ENCODE measurements at places on chromosomes 6 and 20.

- DNase-seq, result no peak
Measured at GRCh38 chr6:92757925-92758324, 661.4 kb downstream of the EPHA7 start.

DNA sequence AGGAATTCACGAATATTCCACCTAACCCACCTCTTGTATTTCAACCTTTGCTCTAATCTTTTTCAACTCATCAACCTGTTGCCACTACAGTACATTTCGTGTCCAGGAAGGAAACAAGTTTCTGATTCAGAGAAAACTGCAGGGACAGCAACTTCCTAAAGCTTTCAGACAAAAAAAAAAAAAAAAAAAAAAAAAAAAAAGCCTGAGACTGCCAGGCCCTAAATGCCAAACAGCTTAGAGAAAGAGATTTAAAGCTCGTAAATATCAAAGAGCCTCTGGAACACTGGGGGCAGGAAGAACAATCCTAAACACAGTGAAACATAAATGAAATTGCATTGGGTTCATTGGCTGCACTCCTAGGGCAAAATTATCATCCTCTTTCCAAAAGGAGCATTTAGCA, 411.2 kb upstream of the SPTLC3 start:
- no peak for DNase-seq

DNA sequence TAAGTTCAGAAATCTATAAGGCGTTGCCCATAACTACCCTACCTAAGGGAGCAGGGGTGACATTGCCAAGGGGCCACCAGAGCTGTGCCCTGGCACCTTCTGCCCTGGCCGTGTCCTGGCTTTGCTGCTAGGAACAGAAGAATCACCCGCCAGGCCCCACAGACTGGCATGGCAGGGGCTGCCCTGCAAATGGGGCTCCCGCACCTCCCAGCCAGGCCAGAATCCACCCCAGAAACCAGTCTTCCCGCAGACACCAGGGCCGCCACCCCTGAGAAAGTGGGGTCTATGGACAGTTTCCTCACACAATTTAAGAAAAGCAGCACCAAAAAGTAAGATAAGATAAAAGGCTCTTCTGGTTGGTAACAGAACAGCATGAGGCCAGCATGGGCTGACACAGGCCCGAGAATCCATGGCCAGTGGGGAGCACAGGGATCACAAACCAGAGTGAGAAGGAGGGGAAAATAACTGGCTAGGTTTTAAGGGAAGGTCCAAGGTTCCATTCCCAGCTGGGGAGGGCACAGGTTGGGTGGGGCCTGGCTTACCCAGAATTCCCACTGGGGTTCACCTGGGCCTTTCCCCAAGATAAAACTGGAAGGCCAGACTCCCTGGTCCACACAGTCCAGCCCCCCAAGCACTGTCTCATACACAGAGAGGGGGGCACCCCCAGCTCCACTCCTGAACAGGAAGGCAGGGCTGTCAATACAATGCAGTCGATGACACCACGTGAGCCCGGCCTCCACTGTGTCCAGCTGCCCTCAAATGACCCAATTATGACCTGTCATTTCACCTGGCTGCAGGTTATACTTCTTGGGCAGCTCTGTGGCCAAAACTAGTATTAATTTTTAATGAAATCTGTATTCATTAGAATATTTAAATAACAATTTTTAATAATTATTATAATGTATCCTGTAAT, 59.4 kb downstream of the PYGB start:
- DNase-seq, result no peak

DNA sequence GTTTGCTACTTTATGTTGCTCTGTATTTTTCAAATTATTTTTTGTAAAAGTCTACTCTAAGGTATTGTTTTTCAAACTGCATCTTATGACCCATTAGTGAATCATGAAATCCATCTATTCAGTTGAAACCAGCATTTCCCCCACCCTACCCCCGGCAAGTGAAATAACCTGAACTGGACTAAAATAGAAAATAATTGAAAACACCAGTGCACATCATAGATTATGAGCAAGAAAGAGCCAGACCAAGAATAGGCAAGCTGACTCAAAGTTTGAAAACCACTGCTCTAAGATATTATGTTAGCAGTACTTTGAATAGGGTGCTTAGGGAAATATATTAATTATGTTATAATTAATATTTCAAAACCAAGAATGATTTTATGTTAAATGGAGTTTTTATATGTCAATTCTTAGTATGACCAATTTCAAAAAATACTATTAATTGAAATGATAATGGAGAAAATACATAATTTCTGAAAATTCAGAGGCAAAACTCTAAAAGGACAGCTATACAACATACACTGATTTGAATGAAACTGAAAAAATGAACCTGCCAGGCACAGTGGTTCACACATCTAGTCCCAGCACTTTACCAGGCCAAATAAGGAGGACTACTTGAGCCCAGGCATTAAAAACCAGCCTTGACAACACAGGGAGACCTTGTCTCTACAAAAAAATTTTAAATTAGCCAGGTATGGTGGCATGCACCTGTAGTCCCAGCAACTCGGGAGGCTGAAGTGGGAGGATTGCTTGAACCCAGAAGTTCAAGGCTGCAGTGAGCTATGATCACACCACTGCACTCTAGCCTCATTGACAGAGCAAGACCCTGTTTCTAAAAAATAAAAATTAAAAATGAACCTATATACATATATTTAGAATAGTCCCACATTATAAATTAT, 112.0 kb downstream of the CDK19 start:
- no peak for DNase-seq

DNA sequence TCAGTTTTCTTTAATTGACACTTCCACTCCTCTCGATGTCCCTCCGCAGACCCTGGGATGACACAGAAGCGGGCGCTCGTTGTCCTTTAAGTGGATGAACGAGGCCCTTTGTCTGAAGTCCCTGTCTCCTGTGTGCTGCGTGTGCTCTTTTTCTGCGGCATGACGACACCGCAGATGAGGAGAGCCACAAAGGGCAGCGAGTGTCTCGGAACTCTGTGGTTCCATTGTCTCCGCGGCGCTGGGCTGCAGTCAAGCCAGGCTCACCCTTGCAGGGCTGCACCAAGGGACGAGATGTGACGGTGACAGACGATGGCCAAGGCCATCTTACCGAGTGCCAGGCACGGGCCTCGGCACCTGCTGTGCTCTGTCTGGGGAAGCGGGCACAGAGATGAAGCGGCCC, 10.6 kb downstream of the PRR18 start:
- DNase-seq, result no peak

DNA sequence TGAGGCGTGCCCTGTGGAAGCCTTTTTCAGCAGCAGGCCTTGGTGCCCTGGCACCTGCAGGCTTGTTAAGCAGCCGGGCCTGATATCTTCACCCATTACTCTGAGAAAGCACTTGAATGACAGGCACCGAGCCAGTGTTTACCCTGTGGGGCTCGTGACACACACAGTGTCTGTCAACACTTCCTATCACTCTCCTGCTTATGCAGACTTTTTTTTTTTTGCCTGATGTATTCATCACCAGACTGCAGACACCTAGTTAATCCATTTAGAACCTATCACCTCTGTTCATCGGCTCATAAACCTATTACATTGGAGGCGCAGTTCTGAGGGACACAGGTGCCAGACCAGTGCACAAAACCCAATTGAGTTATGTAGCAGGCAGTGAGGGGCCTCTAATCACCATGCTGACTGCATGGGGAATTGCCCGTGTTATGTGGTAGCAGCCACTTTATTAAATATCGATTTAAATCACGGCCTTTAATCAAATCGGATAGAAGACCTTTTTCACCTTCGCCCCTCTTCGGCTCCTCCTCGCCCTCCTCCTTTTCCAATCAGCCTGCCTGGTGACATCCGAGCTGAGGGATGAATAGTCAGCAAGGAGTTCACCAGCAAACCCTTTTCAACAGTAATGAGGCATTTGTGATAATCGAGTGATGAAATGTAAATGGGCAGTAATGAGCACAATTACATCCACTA, 962.9 kb upstream of the SLC35B3 start:
- no peak for DNase-seq

- DNase-seq, result peak; percentile 54
Measured at GRCh38 chr6:293193-294174, 1.2 kb downstream of the DUSP22 start.

DNA sequence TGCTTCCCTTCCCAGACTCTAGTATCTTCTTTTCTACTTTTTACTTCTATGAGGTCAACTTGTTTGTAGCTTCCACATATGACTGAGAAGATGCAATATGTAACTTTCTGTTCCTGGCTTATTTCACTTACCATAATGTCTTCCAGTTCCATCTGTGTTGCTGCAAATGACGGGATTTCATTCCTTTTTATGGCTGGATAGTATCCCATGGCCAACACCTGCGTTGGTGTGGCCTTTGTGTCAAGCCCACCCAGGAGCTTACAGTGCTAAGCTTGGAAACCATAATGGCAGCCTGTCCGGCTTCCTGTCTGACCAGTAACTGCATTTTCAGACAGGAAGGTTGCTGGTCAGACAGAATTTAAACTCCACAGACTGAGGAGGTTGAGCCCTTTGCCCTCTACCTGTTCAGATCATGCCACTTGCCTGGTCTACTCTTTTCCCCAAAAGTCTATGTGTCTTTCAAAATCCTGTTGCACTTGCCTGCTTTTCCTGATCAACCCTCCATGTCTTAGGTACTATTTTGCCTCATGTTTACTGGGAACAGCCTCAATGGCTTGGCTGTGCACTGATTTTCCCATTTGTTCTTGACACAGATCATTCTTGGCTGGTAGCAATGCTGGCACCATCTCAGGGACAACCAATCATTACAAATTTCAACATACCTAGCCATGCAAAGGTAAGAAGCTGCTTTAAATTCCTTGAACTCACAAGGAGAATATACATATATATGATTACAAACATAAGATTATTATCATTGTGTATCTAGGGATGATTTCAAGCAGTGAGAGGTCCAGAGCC, 114.3 kb upstream of the PLEKHG1 start:
- no peak for DNase-seq

DNA sequence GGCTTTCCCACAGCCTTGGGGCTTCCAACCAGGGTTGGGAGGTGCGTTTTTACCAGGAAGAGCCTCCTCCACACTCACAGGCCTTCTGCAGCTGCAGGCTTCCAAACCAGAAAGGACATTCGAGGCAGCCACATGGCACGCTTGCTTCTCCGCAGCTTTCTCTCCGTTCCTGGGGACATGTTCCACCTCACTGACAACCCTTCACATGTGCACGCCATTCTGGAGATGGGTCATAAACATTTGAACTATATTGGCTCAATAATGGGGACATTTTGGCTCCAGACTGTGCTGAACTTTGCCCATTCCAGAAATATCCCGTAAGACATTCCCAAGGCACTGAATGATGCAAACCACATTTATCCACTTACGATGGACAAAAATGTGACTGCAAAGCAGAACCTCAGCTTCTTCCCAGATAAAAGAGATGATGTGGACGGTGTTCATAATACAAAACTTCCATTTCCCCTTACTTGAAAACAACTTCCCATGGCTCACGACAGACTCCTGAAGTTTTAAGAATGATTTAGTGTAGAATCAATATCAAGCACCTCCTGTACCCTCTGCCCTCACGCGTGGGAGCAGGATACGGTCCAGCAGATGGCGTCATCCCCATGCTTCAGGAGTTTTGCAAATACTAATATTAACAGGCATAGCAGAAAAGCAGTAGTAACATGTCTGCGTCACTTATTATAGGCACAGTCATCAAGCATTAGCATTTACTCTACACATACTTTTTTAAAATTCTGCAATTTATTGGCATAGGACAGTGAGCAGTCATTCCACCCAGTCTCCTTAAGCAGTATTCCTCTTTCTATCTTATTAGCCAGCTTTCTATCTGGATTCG, 25.4 kb upstream of the FOXF2 start:
- no peak for DNase-seq

DNA sequence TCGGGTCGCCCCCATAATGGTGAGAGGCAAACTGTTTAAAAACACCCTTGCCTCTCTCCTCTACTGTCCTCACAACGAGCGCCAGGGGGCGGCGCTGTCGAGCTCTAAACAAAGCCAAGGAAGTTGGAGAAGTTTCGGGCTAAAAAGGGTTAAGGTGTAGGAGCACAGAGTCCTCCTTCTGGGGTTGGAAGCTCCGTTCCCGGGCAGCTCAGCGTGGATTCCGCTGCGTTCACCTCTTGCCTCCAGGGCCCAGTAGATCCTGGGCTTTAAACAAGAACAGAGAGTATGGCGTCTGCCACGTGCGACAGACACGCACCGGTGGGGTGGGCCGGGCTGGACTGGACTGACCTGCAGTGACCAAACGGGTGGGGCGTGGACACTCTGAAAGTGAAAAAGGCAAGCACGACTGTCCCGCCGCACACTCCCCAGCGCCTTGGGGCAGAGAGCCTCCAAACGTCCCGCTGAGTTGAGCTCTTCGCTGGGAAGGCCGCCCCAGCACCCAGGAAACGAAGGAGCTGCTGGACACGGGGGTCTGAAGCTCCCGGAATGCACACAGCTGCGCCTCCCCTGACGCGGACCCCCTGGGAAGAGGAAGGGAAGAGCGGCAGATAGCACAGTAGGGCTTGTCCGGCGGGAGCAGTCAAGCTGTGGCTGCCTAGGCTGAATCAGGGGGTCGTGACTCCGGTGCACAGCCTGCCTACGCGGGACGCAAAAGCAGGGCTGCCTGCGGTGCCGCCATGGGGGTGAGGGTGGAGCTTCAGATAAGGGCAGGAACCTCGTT, 1.6 kb upstream of the THBD start:
- DNase-seq, result no peak

- no peak for DNase-seq
Measured at GRCh38 chr6:154962753-154963152, 32.4 kb upstream of the TIAM2 start.

GRCh38 chr6:110971468-110971867, 10.4 kb upstream of the RPF2 start:
- DNase-seq, result no peak

DNA sequence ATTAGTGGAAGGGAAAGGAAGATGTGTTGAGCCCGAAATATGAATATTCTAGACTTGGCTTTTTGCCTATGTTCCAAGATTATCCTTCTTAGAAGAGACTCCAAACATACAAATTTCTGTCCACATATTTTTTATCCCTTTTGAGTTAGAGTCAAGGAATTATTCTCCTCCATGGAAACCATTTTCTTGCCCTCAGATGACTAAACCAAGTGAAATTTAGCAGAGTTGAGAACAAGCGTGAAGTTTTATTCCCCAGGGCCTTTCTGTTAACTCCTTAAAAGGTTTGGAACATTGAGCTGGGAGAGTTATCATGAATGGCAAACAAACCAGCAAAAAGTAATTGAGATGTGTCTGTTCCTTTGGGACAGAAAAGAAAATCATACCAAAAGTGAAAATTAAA, 286.1 kb upstream of the PLCB4 start:
- DNase-seq, result no peak
